CD4-positive, alpha-beta T cell treated with Interleukin-6 for 4 hours (primary cell): ENCODE measurements at places on chromosomes 7 and 10.

- DNase-seq: no peak
Observed at GRCh38 chr10:86481761-86482160, 39.8 kb downstream of the WAPL start.

GRCh38 chr10:93751832-93752231 is 5.9 kb upstream of the LGI1 start:
- peak; percentile 16 for DNase-seq

GRCh38 chr10:86599729-86600128 is 54.6 kb upstream of the OPN4 start:
- peak; percentile 18 for DNase-seq

DNA sequence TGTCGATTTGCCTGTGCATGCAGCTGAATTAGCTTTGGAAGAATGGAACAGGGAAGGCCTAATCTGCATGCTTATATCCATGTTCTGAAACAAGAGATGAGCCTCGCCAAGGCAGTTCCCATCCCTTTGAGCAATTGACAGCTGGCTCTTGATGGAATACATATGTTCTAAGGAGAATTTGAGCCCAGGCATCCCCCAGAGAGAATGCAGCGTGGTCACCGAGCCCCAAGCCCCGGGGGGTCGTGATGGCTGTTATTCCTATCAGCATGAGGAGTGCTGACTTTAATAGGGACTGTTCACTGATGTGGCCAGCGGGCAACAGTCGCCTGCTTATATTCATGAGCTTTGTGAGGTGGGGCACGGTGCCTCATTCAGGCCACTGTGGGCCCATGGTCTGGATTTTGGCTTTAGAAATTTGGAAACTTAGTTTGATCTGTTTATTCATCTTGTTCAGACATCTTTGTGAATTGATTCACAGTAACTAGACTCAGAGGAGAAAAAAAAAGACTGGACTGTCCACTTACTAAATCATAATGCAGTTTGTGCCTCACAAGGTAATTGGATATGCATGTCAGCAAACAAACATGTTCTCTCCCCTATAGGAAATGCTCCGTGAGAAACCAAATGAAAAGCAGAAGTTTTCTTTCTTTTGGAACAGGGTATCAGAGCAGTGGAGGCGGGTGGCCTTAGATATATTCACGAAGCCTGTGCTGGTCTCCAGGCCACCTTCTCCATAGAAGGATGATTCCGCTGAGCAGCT is 204.9 kb downstream of the CCDC3 start:
- no peak for DNase-seq

DNA sequence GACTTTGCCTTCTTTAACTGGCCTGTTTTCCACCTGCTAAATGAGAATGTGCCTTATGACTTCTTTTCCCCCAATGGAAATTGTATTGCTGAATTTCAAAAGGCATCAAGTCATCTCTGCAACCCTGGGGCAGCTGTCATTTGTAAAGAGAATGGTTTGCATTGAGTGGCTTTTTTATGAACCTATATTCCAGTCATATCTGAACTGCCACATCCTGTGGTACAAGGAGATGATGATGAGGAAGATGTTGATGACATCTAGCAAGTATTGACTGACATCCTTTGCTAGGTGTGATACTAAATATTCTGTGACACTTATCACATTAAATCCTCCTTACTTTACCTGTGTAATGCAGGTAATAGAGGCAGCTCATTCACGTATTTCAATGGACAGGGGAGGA is 88.3 kb upstream of the KIAA1217 start:
- DNase-seq: no peak

DNA sequence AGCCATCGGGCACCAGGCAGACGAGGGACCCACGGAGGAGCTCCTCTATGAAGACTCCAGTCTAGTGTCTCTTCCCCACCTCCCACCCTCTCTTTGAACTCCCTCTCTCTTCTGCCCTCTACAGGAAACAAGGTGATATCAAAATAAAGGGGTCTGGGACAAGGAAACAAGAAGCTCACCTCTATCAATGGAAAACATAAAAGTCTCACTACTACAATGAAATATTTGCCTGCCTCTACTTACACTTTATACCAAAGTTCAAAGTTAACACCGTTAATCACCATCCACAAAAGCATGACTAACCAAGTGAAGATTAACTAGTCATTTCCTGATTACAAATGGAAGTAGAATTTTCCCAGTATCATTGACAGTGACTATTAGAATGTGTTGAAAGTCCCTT is 82.2 kb downstream of the PARD3 start:
- no peak for DNase-seq

DNA sequence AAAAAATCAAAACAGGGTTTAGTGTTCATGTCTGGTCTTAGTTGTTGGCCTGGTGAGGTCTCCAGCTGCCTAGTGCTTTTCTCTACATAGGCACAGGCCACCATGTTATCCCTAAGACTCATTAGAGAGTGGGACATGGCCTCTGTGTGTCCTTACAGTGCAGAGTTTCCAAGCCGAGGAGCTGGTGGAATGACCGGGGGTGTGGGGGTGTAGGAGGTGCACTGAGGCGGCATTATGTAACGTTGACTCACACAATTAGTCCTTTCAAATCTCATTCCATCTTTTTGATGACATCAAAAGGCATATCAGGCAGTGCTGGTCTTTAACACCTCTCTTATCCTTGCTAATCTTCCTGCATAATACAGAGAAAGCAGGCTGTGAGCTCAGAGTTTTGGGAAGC is 71.3 kb downstream of the MTPN start:
- DNase-seq: no peak

DNA sequence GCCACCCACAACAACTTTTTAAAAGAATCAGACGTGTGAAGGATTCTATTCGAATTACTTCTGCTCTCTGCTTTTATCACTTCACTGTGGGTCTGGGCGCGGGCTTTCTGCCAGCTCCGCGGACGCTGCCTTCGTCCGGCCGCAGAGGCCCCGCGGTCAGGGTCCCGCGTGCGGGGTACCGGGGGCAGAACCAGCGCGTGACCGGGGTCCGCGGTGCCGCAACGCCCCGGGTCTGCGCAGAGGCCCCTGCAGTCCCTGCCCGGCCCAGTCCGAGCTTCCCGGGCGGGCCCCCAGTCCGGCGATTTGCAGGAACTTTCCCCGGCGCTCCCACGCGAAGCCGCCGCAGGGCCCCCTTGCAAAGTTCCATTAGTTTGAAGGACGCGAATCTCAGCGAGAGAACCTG is 461 bp upstream of the HTRA1 start:
- DNase-seq: no peak

- no peak for DNase-seq
Observed at GRCh38 chr7:66683770-66684123, 55.1 kb downstream of the KCTD7 start.

DNA sequence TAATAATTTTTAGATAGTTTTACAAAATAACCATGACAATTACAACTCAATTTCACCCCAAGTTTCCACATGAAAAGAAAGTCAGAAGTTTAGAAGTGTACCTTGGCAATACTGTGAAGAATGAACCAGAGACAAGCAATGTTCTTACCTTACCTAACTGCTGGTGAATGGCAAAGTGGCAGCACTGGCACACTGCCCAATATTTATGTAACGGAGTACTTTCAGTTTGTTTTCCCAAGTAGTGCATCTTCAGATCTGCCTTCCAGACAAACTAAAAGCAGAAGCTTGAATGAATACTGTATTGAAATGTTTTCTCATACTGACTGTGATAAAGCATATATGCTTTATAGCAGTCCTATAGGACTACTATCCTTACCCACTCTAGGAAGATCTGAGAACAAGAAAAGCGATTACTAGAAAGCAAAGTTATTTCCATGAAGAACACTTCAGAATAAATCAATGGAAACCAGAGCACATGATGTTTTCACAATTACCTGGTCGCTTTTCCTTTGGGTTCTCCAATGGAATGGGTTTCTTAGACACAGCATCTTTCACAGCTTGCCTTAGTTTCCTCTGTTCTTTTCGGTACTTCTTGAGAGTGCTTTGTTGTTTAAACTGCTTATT is 1.5 kb downstream of the NOC3L start:
- DNase-seq: peak; percentile 7

DNA sequence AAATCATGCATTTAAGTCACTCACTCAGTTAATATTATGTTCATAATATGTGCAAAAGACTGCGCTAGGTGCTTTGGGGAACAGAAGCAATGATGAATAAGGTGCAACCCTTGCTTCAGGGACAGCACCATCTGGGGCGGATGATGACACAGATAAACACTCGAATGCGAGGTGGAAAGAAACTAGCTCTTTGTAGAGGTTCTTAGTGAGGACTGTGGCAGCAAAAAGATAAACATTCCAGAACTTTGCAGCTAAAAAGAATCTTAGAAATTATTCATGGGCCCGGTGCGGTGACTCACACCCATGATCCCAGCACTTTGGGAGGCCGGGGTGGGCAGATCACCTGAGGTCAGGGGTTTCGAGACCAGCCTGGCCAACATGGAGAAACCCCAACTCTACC is 29.8 kb upstream of the CHST15 start:
- DNase-seq: no peak

GRCh38 chr10:35993591-35994515 is 351.8 kb upstream of the FZD8 start:
- DNase-seq: no peak

DNA sequence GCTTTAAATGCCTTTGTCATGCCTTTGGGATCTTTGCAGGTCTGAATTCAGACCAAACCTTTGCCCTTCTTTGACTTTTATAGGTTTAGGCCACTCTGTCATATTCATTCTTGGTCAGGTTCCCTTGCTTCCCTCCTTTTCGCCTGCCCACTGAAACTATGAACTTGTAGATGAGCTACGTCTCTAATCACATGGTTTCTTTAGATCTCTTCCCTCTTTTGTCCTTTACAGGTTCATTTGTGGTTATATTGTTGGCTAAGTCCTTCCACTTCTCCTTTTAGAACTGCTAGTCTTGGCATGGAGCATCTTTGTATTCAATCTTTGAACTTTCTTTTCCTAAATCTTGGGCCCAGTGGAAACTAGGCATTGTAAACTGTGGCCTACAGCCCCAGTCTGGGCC is 104.0 kb upstream of the ZEB1 start:
- DNase-seq: no peak

- DNase-seq: peak; percentile 70
Observed at GRCh38 chr10:124648738-124649137, 95.4 kb downstream of the FAM53B start.

DNA sequence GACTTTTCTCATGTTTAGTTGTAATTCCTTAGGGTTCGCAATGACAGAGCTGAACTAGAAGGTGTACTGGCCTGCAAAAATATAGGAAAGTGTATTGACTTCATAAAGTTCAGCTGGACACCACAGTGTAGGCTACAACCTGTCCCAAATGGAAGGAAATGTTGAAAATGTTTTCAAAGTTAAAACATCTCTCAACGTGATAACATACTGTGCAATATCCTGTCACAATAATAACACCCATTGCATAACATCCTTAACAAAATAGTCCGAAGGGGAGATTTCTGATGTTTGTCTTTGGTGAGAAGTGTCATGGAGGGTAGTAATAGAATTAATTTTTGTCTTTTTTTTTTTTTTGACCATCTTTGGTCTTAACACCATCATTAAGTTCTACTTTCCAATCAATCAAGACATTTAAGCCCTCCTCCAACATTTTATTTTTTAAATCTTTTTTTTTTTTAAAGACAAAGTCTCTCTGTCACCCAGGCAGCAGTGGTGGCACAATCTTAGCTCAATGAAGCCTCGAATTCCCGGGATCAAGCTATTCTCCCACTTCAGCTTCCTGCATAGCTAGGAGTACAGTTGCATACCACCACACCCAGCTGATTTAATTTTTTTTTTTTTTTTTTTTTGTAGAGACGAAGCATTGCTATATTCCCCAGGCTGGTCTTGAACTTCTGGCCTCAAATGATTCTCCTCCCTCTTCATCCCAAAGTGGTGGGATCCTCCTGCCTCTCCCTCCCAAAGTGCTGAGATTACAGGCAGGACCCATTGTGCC is 45.7 kb downstream of the DYNC1I1 start:
- DNase-seq: no peak

DNA sequence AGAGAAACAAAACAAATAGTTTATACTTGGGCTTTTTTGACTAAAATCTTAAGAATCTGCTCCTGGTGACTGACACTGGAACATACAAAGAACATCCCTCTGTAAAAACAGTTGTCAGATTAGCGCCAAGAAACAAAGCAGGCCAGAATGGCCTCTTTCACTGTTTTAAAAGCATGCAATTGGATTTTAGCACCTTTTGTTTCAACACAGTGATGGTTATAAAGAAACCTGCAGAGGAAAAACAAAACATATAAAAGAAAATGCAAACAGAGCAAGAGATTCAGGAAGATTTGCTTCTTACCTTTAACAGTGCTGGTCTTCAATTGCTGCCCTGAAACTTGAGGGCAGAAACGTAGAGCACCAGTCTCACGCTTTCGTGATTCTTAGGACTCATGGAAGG is 652.2 kb upstream of the KCND2 start:
- no peak for DNase-seq

DNA sequence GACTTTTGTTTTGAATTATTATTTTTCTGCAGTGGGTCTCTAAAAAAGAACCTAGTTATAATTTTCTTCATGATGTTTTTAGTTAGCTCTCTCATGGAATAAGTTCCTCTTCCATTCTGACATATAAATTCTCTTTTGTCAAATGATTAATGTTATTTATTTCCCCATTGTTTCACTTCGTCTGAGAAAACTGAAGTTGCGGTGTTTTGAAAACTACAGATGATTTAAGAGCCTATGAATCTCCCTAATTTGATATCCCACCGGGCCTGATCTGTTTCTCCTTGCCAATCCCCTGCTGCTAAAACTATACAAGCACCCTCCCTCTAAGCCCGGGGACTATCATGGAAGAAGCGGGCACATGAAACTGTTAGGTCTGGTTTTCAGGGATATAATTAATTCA is 41.4 kb downstream of the HTR7 start:
- DNase-seq: no peak

GRCh38 chr7:142809671-142810070 is 38.9 kb downstream of the PRSS2 start:
- DNase-seq: peak; percentile 35

DNA sequence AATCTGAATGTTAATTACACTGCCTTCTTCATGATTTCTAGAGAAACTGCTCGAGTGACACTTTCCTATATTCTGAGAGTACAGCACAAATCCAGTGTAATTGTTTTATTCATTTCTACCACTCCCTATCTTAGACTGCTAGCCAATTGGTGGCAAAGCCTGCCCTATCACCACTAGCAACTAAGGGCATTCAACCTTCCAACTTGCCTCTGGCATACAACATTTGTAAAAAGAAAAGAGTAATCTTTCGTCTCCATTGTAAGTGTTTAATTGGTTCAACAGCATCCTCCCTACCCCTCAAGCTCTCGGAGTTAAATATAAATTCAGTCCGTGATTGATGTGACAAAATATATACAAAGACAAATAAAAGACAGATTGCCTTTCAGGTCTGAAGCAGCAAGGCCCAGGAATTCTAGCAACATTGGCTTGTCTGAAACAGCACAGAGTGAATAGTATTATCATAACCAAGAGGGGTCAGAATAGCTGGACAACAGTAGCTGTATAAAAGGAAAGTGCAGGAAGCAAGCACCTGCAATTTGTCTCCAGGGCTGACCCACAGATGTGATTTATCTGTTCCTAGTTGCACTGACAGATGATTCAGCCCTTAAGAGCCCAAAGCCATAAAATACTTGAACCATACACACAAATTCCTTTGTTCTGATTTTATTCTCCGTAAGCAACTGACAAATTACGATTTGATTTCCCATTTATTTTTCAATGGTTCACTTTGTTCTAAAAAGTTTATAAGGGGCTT is 47.6 kb upstream of the ANKRD1 start:
- no peak for DNase-seq
